Stimulated activated CD4-positive, alpha-beta T cell treated with anti-CD3 and anti-CD28 coated beads, Interleukin-1b, Interleukin-23, amount 100 ng/mL, for 48 hours (primary cell): ENCODE measurements at places on chromosomes 5 and 9.

DNA sequence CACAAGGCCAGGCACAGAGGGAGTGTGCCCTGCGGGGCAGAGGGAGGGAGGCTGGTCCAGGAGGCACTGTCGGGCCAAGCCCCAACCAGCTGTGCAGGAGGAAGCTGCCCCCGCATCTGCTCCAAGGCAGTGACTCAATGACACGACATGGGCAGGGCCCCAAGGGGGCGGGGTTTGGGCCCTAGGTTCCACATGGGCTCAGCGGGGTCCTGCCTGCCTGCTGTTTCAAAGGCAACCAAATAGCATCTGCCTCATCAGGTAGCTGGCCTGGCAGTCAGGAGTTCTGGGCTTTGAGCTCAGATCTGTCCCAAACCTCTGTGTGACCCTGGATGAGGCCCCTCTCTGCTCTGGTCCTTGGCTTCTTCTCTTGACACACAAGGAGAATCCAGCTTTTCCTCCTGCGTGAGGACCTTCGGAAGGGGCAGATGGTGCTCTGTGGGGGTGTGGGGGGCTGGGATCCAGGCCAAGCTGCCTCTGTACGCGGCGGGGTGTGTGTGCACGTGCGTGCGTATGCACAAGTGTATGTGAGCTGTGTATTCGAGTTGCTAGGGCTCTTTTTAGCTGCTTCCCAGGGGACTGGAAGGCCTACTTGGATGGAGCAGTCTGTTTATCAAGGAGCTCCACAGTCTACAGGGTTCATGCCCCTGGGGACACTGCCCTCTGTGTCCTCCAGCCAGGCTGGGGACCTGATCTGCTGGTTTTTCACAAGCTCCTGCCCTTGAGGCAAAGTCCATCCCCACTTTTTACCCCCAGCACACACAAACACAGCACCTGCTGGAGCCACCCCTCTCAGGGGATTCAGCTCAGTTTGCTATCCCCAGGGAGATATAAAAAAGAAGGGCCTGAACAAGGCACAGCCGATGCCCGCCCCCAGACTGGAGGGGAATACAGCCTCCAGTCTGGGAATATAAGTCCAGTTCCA, 138.9 kb downstream of the RGS3 start:
- DNase-seq: peak; percentile 81

- DNase-seq: no peak
Observed at GRCh38 chr5:15421921-15422412, 78.0 kb upstream of the FBXL7 start.

GRCh38 chr5:118996098-118996497, 7.8 kb upstream of the DTWD2 start:
- DNase-seq: no peak

- DNase-seq: no peak
Observed at GRCh38 chr5:116550082-116550481, 24.5 kb downstream of the SEMA6A start.

DNA sequence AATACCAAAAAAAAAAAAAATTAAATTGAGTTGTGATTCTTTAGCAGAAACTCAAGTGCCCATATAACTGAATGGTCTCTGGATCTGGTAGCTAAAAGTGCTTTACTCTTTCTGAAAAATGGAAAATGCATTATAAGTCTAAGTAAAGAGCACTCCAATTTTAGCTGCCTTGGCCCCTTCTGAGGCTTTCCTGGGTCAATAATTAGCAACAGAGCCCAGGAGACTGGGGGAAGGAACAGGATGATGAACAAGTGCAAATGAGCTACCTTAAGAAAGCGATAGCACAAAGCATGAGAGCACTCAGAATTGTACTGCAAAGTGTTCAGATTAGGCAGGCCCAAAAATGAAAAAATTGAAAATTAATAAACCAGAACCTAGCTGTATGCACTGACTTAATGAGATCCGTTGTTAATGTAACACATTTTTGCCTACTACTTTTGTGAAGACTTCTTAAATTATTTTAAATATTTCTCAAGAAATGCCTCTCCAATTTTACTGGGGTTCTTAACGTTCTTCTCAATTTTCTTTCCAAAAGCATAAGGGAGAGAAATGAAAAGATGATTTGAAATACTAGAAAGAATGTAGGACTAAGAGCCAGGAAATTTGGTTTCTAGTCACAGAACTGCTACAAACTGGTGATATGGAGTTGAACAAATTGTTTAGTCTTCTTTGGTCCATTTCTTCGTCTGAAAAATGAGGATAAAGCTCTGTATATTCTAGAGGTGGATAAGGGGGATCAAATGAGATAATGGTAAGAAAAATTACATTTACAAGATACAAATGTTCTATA, 566.1 kb downstream of the PDE4D start:
- no peak for DNase-seq

DNA sequence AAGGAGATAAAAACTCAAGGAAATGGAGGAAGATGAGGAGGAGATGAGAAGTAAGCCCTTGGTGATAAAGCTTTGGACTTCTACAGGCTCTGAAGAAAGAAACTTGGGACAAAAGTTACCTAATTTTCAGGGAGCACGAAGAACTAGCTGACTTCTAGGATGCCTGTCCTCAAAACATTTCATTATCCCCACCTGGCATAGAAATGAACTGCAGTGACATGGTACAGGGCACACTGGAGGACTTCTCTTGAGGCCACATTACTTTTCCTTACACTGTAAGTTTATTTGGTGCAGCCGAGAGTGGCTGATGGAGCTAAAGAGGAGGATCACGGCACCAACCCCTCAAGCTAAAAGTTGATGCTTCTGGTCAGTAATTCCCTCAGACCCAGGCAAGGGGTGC, 269.5 kb upstream of the MSX2 start:
- DNase-seq: no peak

GRCh38 chr9:73011181-73011750, 58.4 kb upstream of the ALDH1A1 start:
- no peak for DNase-seq

GRCh38 chr5:80181618-80182211, 74.1 kb downstream of the SERINC5 start:
- peak; percentile 42 for DNase-seq
